Aortic smooth muscle cell (primary cell): ENCODE measurements at places on chromosomes 5 and 9. TPM values are rescaled to one million over a fixed set of nuclear protein-coding genes. Genes with fewer than 3 reads are reported as not detected.

The ARID3C gene
- total RNA-seq = 0.31 TPM in 1 of 2 replicates, not detected in the other

The GDF9 gene
- total RNA-seq = 0.12 and 0.13 TPM in 2 replicates

The NKD2 gene
- 0.13 and 3.7 TPM in 2 replicates for total RNA-seq

The LSM11 gene
- total RNA-seq = 2.2 and 3.2 TPM in 2 replicates

The NSA2 gene
- total RNA-seq = 102 and 143 TPM in 2 replicates

The ZNG1F gene
- total RNA-seq = 11.4 and 20.8 TPM in 2 replicates

The SECISBP2 gene
- 21.1 and 29.0 TPM in 2 replicates for total RNA-seq

The RNF224 gene
- 0.12 and 0.13 TPM in 2 replicates for total RNA-seq

The FST gene
- total RNA-seq = 95.7 and 152 TPM in 2 replicates

The DBH gene
- not detected in 2 replicates for total RNA-seq

The NUTM2F gene
- total RNA-seq = not detected in 2 replicates
